ENCODE measurements at places on chromosomes 11 and 22.

DNA sequence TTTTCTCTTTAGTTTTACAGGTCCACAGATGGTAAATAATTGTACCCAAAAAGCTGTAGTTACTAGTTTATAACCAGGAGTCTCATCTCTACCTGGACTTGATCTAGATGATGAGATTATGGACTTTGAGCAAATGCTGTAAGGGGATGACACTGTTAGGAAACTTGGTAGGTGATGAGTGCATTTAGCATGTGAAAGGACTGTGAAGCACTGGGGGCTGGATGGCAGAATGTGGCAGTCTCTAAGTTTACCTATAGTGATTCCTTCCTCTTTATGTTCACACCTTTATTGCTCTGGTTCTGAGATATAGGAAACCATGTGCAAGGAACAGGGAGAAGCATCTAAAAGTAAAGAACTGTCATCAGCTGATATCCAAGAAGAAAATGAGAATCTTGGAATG is 230.7 kb upstream of the CHORDC1 start:
- no peak for DNase-seq

GRCh38 chr11:67030976-67031375 is 8.0 kb downstream of the SYT12 start:
- DNase-seq = no peak

DNA sequence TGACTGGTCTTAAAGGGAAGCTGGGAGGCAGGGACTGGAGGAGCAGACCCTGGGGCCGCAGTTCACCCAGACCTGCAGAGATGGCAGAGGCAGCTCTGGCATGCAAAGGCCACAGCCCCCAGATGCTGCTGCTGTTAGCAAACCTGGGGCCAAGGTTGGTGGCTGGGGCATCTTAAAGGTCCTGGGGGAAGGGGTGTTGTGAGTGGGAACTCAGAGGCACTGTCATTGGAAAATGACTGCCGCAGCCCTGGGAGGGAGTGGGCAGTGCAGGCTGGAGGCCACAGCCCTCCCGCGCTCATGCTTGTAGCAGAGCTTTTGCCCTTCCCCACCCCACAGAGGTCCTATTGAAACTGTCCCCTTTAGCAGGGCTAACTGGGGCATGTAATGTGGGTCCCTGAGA is 111.8 kb downstream of the CTTN start:
- no peak for DNase-seq

- DNase-seq = no peak
Measured at GRCh38 chr11:95487391-95487790, 256.4 kb upstream of the SESN3 start.

DNA sequence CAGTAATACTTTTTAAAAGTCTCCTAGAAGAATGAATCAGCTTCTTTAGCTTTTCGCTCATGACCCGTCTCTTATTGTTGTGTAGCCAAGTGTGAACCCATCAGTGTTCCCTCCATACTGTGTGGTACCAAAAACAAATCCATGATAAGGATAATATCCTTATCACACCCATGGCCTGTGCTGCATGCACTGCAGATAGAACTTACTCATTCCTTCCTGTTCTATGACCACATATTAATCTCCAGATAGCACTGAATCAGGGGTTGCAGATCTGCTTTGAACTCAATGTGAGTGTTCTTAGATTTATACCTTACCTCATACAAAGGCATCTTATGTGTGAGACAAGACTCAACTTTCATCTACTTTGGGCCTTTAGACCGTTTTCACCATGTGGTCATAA is 373.4 kb downstream of the JRKL start:
- DNase-seq = no peak

GRCh38 chr11:72613977-72614376 is 60.2 kb downstream of the PDE2A start:
- no peak for DNase-seq

- no peak for DNase-seq
Measured at GRCh38 chr22:43014316-43014868, 557 bp downstream of the PACSIN2 start.

GRCh38 chr11:68009391-68010089 is 587 bp upstream of the ALDH3B1 start:
- DNase-seq = no peak

GRCh38 chr11:3783611-3784010 is 13.7 kb downstream of the NUP98 start:
- no peak for DNase-seq

DNA sequence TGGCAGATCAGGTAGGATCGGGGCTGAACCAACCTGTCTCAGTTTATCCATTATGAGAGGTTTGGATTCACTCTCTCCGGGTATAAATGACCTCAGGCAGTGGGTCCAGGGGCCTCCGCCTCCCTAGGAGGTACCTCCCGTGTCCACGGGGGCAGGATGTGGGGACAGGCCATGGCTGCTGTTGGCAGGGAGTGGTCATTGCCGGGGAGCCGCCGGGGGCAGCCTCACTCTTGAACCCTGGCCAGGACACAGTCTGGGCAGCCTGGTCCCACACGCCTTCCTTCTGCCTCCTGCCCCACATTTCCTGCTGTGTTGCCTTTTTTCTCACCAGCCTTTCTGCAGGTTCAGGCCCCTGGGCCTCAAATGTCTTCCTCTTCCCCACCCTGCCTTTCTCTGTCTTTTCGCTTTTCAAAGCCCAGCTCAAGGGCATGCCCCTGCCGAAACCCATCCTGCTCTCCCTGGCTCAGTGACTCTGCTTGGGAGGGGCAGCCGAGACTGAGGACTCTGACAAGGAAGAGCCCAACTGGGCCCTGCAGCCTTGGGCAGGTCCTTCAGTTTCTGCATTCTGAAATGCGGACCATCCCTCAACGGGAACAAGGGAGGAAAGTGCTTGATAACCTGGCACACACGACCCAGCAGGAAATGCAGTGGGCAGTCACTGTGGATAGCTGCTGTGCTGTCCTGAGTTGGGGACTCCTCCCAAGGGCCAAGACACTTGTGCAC is 31.1 kb downstream of the ZC3H7B start:
- DNase-seq = no peak

- DNase-seq = no peak
Measured at GRCh38 chr22:17436382-17436980, 67.2 kb downstream of the CECR2 start.

DNA sequence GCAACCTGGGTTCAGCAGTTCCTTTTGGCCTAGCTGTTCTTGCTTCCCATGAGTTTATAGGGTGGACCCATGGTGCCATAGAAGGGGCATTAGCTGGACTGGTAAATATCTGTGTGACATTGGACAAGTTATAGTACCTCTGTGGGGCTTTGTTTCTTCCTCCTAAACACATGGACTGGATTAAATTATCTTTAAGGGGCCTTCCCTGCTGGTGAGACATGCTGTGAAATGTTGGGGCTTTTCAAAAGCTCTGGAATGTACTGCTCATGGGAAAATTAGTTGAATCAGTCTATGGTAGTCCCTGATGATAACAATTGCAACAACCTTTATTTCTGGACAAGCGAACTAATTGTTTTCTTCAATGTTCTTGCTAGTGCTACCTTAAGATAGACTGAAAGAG is 276.2 kb downstream of the BLID start:
- DNase-seq = no peak

- no peak for DNase-seq
Measured at GRCh38 chr22:38435965-38436364, 19.0 kb downstream of the KCNJ4 start.

DNA sequence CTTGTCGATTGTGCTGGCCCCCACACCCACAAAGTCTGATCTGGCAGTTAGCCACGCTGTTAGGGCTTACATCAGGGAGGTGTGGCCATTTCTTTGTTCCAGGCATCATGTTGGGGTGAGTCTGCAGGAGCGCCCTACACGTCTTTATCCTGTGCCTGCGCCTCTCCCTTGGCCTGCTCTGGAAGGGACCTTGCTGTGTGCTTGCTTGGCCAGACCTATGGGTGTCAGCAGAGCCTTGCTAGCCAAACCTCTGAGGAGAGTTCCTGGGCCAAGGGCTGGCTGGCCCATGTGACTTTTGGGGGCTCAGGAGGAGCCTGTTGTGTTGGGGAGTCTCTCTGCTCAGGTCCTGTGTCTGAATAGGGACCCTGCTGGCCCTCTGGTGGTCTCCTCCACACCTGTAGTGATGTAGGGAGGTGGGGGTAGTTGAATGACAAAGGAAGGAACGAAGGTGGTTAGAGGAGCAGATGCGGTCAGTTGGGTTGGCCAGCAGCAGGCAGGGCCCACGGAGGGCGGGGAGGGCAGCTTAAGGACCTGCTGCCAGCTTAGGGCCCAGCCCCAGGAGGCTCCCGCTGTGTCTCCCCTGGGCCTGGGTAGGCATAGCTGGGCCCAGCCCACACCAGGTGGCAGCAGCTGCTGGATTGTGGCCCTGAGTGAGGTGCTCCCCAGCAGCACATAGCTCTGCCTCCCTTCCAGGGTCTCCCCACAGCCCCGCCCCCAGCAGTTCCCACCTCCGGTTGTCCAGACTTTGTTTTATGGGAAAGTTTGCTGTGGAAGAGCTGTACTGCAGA is 7.9 kb downstream of the PPIL2 start:
- DNase-seq = no peak

- DNase-seq = no peak
Measured at GRCh38 chr11:61193596-61193995, 9.7 kb upstream of the PGA3 start.

- no peak for DNase-seq
Measured at GRCh38 chr11:57302489-57302888, 22.3 kb downstream of the TNKS1BP1 start.

- no peak for DNase-seq
Measured at GRCh38 chr11:129723761-129724162, 91.9 kb upstream of the TMEM45B start.

GRCh38 chr11:133166662-133167061 is 365.6 kb downstream of the OPCML start:
- no peak for DNase-seq

DNA sequence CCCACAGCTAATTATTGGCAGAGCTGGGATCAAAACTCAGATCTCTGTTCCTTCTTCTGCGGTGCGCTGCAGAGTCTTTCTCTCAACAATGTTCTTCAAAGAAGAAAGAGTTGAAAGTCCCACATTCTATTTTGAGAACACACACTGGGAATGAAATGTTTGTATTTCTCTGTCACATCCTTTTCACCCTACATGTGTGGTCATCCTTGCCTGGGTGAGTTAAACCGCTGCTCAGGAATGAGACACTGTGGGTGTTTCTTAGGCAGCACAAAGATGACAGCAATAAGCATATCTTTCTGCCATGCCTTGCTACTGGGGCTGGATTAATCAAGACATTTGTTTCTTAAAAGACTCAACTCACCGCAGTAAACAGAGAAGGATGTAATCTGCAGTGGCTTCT is 222.6 kb downstream of the LARGE1 start:
- no peak for DNase-seq

DNA sequence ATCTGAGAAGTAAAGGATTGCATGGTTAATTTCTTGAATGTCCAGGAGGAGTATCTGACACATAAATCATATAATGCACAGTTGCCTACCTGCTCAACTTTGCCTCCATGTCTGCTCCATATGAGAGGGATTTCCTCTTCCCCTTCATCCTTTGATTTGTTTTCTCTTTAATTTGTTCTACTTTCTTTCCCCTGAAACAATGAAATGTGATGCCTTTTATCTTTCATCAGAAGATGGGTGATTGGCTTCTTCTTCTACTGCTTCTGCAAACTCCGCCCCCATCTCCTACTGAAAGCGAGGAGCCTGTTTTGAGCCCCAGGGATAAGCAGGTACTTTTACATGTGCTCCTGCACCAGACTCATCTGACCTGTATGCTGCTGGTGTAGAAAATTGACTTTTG is 9.9 kb upstream of the ETS1 start:
- no peak for DNase-seq

- no peak for DNase-seq
Measured at GRCh38 chr11:96303064-96303463, 39.9 kb downstream of the MAML2 start.

- no peak for DNase-seq
Measured at GRCh38 chr22:20154602-20155187, 3.8 kb upstream of the CCDC188 start.

DNA sequence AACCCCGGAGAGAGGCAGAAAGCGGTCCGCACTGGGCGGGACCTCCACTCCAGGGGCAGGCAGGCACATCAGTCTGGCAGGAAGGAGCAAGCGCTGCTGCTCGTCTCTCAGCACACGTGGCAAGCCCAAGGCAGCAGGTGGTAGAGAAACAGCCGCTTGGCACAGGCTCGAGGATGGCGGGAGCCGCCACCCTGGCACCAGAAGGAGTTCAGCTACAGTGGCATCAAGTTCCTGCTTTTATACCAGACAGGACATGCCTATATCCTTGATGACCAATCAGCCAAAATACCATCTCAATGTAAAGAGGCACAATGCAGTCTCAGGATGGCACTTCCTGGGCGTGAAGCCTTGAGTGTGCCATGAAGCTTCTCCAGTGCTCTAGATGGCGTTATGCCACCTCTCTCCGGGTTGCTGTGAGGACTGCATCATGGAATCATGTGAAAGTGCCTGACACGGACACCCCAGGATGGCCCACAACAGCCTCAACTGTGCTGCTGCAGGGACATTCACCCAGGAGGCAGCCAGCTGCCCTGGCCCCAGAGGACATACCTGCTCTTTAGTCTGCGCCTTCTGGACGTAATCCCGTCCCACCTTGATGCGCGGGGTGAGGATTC is 64.8 kb downstream of the APOL1 start:
- no peak for DNase-seq

- no peak for DNase-seq
Measured at GRCh38 chr11:90423378-90423777, 200.5 kb upstream of the CHORDC1 start.

DNA sequence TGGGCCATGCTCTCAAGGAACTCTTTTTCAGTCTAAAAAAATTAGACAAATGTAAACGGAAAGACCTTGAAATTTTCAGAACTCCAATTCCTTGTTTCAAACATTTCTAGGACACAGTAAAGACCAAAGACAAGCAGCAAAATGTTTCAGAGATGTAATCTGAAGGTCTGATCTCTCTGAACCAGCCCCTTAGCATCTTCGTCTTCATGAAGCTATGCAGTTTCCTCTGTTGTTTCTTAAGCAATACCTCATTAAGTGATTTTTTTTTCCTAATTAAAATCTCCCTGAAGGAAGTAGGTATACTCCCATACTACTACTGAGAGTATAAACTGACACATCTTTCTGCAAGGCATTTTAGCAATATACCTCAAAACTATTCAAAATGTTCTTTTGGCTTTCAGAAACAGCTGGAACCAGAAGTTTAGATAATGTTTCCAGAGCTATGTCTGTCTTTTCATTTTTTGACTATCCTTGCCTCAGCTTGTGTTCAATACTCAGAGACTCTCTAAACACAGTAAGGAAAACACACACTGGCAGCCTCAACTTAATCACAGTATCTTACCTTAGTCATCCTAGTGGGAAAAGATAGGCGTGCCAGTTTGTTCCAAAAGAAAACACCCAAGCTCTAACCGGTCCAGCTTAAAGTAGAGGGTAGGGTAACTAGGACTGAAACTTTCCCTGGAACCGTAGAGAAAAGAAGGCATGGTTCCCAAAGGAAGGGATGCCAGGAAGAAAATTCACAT is 25.1 kb downstream of the SBF2 start:
- no peak for DNase-seq

- DNase-seq = no peak
Measured at GRCh38 chr11:100550912-100551632, 136.0 kb upstream of the ARHGAP42 start.

DNA sequence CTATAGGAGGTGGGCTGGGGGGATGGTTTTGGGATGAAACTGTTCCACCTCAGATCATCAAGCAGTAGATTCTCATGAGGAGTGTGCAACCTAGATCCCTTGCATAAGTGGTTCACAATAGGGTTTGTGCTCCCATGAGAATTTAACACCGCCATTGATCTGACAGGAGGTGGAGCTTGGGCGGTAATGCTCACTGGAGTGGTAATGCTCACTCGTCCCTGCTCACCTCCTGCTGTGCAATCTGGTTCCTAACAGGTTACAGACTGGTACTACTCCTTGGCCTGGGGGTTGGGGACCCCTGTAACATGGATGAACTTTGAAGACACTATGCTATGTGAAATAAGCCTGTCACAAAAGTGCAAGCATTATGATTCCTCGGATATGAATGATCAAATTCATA is 87.0 kb upstream of the CLNS1A start:
- DNase-seq = no peak
